ENCODE measurements at places on chromosomes 5 and 9.

GRCh38 chr9:122053567-122054350 lies 39.3 kb downstream of the TTLL11 start:
- no peak for DNase-seq

DNA sequence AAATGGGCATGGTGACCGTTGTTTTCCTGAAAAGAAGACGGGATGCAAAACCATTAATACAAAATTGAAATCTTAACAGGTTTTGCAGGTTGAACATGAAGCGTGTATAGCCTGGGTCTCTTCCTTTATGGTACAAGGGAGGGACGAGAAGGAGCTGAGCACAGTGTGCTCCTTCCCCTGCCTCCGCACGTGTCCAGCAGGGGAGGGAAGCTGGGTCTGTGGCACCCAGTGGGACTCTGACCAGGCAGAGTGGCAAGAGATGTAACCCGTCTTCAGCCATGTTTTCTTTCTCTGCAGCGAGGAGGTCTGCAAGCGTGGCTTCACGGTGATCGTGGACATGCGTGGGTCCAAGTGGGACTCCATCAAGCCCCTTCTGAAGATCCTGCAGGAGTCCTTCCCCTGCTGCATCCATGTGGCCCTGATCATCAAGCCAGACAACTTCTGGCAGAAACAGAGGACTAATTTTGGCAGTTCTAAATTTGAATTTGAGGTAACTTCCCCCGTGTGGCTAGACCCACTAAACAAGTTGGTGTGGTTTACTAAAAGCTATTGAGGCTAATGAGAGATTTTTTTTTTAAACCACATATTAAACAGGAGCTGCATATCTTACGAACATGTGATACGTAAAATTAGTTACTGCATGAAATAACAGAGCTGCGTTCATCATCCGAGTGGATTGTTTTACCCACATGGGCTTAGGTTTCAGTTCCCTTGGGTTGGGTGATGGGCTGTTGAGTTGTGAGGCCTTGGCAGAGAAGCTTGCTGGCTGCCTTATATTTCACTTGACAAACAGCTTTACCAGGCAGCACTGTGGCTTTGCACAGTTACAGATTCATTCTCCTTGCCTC lies 143.7 kb downstream of the TRIO start:
- no peak for DNase-seq

DNA sequence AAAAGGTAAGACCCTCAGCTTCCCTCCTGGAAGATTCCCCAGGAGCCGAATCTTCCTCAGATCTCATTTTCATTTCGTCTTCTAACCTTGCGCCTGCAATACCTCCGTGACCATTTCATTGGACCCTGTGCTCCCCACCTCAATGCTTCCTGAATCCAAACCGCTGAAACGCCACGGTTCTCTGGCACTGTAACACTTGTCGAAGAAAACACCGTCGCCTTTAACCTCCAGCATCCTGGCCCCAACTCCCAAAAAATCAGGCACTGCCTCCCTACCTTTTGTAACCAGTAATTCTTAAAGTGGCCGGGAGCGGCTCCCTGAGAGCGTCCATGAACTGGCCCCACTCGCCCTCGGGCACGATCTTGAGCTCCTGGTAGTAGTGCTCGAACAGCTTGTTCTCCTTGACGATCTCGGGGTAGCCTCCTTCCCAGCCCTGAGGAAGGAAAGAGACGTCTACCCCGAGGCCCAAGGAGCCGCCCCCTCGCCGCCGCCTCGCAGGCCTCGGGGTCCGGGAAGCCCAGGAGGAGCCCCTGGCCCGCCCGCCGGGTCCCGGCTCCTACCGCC lies 438 bp downstream of the NSUN2 start:
- DNase-seq, result no peak

- peak; percentile 33 for DNase-seq
Observed at GRCh38 chr9:135992486-135993408, 31.6 kb upstream of the UBAC1 start.

DNA sequence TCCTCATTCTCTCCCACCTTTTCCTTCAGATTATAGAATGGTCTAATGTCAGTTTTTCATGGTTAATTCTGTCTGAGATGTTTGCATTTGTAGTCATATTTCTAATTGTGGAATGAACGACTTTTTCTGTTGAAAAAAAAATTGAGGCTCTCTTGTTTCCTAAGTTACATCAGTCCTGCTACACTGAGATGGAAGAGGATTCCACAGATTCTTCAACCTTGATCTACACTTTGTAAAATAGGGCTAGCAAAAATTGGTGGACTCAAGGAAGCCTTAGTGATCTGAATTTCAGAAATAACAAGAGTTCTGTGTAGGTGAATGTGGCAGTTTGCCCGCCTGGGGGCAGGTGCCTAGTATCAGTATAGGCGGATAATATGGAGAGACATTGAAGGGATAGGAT lies 51.9 kb downstream of the ERBIN start:
- no peak for DNase-seq

DNA sequence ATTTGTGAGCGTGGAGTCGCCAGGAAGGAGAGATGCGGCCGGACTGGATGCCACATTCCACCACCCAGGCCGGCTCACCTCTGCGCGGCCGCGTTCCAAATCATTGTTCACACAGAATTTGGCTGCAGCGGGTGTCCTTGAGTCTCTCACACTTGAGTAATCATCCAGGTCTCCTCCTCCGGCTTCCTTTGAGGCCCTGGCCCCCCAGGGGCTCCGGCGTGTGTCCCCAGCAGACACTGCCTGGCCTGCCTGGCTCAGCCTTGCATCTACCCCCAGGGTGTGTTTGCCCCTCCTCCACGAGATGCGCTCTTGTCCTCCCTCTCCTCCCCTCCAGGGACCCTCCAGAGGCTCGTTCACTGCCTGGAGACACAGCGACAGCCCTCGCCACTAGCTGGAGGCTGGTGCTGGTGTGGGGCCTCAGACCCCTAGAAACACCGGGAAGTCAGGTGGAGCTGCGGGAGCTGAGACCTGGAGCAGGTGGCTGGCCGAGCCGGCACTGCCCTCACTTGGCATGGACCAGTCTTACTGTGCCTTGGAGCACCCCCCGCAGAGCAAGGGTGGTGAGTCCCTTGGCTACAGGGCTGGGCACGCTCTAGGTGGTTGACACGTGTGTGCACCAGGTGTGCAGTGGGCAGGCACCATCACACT lies 7.0 kb upstream of the SLC9A3 start:
- DNase-seq, result no peak

DNA sequence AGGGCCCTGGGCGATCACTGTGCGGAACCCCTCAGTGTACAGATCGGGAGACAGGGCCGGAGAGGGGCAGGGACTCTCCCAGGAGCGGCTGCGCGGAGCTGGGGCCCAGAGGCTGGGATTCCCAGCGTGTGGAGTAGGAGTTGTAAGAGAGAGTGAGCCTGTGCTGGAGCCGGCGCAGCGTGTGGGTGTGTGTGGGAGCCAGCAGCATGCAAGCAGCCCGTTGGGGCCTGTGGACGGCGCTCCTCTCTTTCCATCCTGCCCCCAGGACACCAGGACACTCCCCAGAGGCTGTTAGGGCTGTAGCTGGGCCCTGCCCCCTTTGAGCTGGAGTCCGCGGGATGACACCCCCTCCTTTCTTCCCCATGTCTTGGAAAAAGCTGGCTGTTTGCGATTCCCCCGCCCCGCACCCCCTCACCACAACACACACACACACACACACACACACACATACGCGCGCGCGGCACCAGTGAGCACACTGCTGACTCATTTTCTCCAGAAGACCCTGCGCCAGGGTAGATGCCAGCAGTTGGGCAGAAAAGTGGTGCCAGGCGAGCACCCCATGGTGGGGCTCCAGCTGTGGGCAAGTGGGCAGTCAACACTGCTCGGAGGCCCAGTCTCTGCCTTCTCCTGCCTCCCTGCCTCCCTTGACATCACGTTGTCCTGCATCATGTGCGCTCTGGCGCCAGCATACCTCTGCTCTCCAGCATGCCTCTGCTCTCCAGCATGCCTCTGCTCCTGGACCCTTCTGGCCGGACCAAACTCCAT lies 1.5 kb downstream of the COL27A1 start:
- no peak for DNase-seq

DNA sequence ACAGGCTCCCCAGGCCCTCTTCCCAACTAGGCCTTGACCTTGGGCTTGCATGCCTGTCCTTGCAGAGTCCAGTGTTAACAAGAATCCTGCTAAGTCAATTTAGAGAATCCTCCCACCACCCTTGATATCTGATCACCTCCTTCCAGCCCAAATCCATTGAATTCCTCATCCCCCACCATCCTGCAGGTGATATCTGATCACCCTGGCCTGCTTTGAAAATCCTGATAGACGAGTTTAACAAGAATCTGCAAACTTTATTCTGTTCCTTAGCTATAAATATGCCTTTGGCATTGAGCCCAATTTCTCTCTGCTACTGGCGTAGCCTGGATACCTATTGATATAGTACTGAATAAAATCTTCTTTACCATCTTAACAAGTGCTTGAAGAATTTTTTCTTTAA lies 125.5 kb downstream of the DIRAS2 start:
- no peak for DNase-seq

DNA sequence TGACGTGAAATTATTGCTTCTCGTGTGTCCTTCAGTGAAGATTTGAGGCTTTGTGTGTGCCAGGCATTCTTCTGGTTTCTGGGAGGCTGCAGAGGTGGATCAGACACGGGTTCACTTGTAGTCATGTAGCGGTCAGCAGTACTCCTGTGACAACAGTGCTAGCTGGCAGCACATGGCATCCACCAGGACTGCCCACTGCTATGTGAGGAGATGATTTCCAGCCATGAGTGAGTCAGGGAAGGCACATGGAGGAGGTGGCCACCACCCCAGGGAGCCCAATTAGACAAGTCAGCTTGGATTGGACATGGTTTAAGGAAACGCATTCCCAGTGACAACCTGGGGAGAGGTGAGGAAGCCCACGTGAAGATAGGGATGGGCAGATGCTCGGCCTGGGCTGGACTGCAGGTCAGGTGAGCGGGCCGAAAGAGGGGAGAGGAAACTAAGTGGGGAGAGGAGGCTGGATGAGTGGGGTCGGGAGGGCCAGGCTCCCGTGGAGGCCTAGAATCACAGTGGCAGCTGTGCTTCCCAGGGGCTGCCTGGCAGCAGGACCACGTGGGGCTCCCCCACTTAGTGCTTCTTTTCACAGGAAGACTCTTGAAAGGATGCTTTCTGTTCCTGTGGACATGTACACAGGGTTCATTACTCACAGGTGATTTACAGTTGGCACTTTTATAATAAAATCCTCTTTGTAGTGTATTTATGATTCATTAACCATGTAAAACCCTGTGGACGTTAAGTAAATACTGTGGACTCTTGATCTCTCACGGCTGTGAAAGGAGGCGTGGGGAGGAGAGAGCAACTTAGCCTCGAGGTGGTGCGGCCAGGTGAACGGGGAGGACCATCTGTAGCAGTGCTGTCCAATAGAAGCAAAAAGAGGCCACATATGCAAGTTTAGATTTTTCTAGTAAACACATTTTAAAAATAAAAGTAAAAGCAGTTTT lies 80.0 kb upstream of the OTULINL start:
- peak; percentile 86 for DNase-seq

All from NCI-H2081 treated with DMSO at 0.1 percent for 48 hours (cell line).